ENCODE measurements at places on chromosomes 7 and 10. TPM values are rescaled to one million over a fixed set of nuclear protein-coding genes. Genes with fewer than 3 reads are reported as not detected.
A peak's percentile ranks its signal among the peaks of the same experiment; 100 is the strongest.

SAMD8 gene
- total RNA-seq = 9.9 TPM

STAG3 gene
- 0.23 TPM for total RNA-seq

PHYH gene
- 10.9 TPM for total RNA-seq

- DNase-seq = no peak
Measured at GRCh38 chr10:118305730-118306129, 36.4 kb downstream of the FAM204A start.

- no peak for DNase-seq
Measured at GRCh38 chr10:124916098-124916584, 25.8 kb upstream of the ZRANB1 start.

- DNase-seq = peak; percentile 88
Measured at GRCh38 chr10:70376436-70377378, 5.7 kb downstream of the LRRC20 start.

DNA sequence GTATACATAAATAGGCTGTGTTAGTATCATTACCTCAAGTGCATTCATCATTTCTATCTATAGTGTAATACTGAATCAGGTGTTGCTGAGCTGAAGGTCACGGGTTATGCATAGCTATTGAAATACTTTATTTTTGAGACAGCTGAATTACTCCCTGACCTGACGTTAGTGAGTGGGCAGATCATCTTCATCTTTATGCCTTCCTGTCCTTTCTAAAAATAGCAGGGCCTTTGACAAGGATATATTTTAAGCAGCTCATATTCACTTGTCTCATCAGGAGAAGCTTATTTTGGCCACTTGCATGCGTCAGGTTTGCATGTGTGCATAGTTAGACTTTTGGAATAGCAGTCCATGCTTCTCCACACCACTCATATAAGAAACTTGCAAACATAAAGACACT lies 63.6 kb upstream of the DKK1 start:
- DNase-seq = no peak

Measured in HT1080 (cell line).